ENCODE measurements at places on chromosomes 11 and 22. TPM values are rescaled to one million over a fixed set of nuclear protein-coding genes. Genes with fewer than 3 reads are reported as not detected.

PTGDR2 gene
- total RNA-seq = 1.4 TPM

DNA sequence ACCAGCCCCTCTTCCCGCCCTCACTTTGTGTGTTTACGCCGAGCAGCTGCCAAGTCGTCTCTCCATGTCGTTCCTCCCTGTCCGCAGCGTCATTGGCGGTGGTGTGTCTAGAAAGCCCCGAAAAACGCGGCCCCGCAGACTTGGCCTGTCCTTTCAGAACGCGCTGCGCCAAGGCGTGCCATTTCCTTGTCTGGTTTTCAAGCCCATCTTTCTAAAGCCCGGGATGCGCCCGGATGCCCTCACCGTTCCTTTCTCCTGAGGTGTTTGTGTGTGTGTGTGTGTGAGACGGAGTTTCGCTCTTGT, 557 bp downstream of the MOV10L1 start:
- H3K4me3 ChIP-seq = no peak overlapping the region
- H3K36me3 ChIP-seq = peaks cover 7% of the 10 kb centered on the region
- peaks cover 2% of the 10 kb centered on the region for H3K4me1 ChIP-seq
- H3K27ac ChIP-seq = no peak overlapping the region
- DNase-seq = no peak

GRCh38 chr11:74072286-74072685, 63.4 kb upstream of the UCP3 start:
- H3K4me3 ChIP-seq = no peak overlapping the region
- no peak overlapping the region for H3K27ac ChIP-seq
- H3K4me1 ChIP-seq = no peaks in the 10 kb centered on the region
- H3K36me3 ChIP-seq = peaks cover 54% of the 10 kb centered on the region
- no peaks in the 10 kb centered on the region for H3K27me3 ChIP-seq
- no peak for DNase-seq

KCNK4 gene
- total RNA-seq = not detected

DNA sequence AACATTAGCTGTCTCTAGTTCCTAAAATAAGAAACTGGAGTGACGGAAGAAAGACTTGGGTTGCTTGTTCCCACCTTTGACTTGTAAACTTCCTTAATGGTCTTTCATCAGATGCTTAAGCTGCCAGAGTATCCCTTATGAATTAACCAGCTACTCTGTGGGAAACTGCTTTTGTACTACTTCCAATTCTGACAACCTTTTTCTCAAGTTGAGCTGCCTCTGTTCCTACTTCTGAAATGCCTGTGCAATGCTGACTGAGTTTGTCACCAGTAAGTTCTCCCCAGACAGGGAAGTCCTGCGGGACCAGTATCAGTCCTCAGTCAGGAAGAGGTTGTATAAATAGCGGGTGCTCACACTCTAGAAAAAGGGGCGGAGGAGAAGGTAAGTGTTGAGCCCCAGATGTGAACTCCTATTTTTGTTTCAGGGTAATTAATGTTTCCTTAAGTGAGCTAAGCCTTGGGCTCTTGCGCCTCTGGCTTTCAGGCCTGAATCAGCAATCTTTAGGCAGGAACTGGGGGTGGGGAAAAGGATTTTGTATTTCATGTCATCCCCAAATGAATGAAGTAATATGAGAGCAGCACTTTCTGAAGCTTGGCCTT, 67.2 kb downstream of the CECR2 start:
- H3K4me3 ChIP-seq = no peak overlapping the region
- no peak overlapping the region for H3K27ac ChIP-seq
- no peaks in the 10 kb centered on the region for H3K4me1 ChIP-seq
- DNase-seq = no peak
- H3K36me3 ChIP-seq = no peaks in the 10 kb centered on the region

TPBGL gene
- total RNA-seq = not detected

DNA sequence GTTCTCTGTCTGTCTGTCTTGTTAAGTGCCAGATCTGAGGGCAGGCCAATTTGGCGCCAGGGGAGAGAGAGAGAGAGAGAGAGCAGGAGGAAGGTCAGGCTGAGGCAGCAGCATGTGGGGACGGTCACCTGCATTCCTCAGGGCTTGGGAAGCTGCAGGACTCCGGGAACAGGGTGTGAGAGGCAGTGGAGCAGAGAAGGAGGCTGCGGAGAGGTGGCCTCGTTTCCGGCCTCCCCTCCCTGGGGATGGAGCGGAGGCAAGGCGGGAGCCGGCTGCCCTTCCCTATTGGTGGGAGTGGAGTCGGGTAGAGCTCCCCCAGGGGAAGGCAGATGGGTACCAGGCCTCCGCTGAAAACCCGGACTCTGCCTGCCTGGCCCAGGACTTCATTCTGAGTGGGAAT, 9.7 kb downstream of the CLMP start:
- H3K4me1 ChIP-seq = peaks cover 5% of the 10 kb centered on the region
- no peaks in the 10 kb centered on the region for H3K36me3 ChIP-seq
- peaks cover 53% of the 10 kb centered on the region for H3K27me3 ChIP-seq
- no peak overlapping the region for H3K4me3 ChIP-seq
- H3K27ac ChIP-seq = no peak overlapping the region

GRCh38 chr22:40056154-40056553, 61.4 kb downstream of the FAM83F start:
- H3K36me3 ChIP-seq = peaks cover 20% of the 10 kb centered on the region
- peak overlapping the region; percentile 96 for H3K27ac ChIP-seq
- no peak for DNase-seq
- H3K27me3 ChIP-seq = no peaks in the 10 kb centered on the region
- peak overlapping the region; percentile 62 for H3K4me3 ChIP-seq

DNA sequence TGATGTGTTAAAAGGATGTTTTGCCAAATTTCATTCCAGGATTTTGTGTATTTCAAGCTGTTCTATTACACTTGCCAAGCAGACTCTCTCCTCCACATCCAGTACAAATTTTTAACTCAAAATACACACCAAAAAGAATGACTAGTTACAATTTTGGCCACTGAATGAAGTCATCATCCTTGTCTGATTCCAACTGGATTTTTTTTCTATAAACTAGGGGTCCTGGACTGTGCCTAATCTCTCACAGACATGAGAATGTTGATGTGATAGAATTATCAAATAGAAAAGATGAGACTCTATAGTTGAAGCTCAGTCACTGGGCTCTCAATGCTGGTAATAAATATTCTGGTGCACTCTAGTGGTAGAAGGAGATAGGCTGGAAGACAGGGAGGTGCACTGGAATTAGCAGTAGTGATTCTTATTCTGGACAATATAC, 85.8 kb downstream of the FANCF start:
- no peaks in the 10 kb centered on the region for H3K4me1 ChIP-seq
- H3K36me3 ChIP-seq = no peaks in the 10 kb centered on the region
- H3K4me3 ChIP-seq = no peak overlapping the region
- H3K27ac ChIP-seq = no peak overlapping the region
- H3K27me3 ChIP-seq = peaks cover 4% of the 10 kb centered on the region

ADAMTS8 gene
- total RNA-seq = not detected

- no peaks in the 10 kb centered on the region for H3K27me3 ChIP-seq
- H3K4me3 ChIP-seq = no peak overlapping the region
- DNase-seq = no peak
- H3K27ac ChIP-seq = no peak overlapping the region
Observed at GRCh38 chr11:123545726-123546270, 108.6 kb downstream of the SCN3B start.

GRCh38 chr11:13054278-13054677, 45.2 kb downstream of the RASSF10 start:
- H3K27me3 ChIP-seq = peaks cover 16% of the 10 kb centered on the region
- H3K4me1 ChIP-seq = peaks cover 7% of the 10 kb centered on the region
- no peak overlapping the region for H3K27ac ChIP-seq
- H3K4me3 ChIP-seq = no peak overlapping the region
- no peak for DNase-seq
- no peaks in the 10 kb centered on the region for H3K36me3 ChIP-seq

DNA sequence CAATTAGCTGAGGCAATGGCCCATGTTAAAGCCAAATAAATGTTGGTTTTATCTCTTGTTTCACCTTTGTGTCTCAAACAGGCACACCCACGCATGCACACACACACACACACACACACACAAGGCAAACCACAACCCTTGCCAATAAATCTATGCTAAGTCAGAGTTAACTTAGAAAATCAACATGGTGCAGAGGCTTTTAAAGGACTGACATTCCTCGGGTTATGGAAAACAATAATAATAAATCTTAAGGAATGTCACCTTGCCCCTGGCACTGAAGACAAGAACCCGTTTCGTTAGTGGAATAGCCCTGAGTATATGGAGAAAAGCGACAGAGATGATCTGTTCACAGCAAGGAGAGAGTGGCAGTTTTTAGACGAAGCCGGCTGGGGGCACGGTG, 326.3 kb downstream of the NTM start:
- DNase-seq = no peak
- no peak overlapping the region for H3K4me3 ChIP-seq
- H3K27me3 ChIP-seq = peaks cover 6% of the 10 kb centered on the region
- no peaks in the 10 kb centered on the region for H3K36me3 ChIP-seq

- no peak for DNase-seq
- H3K27ac ChIP-seq = no peak overlapping the region
- no peak overlapping the region for H3K4me3 ChIP-seq
- H3K4me1 ChIP-seq = peaks cover 4% of the 10 kb centered on the region
- no peaks in the 10 kb centered on the region for H3K36me3 ChIP-seq
Observed at GRCh38 chr11:5239046-5239445, 4.8 kb upstream of the HBD start.

DNA sequence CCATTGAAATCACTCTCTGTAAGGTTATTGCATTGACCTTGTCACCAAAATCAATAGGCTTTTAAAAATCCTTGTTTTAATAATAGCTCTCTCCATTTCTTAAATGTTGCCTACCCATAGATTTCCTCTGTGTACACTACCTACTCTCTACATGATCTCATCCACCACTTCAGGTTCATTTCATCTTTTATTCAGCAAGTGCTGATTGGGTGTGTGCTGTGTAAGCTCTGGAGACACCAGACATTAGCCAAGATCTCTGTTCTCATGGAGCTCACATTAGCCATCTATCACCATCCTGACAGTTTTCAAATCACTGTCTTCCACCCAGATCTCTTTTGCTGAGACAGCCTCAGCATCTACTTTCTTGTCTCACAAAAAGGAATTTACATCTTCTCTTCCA, 4.4 kb upstream of the MS4A10 start:
- DNase-seq = no peak
- H3K4me3 ChIP-seq = no peak overlapping the region
- no peak overlapping the region for H3K27ac ChIP-seq

GRCh38 chr11:38123673-38124072, 1525.6 kb upstream of the RAG2 start:
- H3K27ac ChIP-seq = no peak overlapping the region
- no peaks in the 10 kb centered on the region for H3K36me3 ChIP-seq
- no peak for DNase-seq
- H3K4me3 ChIP-seq = no peak overlapping the region
- H3K27me3 ChIP-seq = no peaks in the 10 kb centered on the region

DNA sequence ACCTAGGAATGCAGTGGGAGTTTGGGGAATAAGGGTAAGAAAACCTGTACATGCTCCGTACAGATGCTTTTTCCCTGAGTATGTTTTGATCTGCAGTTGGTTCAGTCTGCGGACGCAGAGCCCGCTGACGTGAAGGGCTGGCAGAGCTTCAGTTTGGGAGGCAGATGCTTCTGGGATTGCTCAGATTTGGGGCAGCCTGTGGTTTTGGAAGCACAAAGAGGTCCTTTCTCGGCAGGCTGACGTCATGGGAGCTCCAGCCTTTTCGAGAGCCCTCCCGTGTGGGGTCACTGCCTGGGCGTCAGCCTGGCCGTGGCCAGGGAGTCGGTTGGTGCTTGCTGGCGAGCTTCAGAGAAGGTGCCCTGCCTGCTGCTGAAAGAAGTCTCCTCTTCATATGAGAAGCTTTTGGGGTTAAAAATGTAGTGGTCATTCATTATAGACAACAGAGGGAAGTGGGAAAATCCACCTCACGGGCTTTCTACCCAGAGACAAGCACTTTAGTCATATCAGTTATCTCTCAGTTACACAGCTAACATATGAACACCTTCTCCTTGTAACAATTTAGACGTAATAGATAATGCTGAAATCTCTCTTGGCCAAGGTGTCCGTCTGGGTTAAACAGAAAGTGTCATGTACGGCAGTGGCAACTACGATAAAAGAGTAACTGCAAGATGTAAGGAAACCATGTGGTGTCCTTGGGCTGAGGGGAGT, 26.8 kb downstream of the TPCN2 start:
- H3K36me3 ChIP-seq = peaks cover 3% of the 10 kb centered on the region
- no peak overlapping the region for H3K4me3 ChIP-seq
- DNase-seq = no peak

DNA sequence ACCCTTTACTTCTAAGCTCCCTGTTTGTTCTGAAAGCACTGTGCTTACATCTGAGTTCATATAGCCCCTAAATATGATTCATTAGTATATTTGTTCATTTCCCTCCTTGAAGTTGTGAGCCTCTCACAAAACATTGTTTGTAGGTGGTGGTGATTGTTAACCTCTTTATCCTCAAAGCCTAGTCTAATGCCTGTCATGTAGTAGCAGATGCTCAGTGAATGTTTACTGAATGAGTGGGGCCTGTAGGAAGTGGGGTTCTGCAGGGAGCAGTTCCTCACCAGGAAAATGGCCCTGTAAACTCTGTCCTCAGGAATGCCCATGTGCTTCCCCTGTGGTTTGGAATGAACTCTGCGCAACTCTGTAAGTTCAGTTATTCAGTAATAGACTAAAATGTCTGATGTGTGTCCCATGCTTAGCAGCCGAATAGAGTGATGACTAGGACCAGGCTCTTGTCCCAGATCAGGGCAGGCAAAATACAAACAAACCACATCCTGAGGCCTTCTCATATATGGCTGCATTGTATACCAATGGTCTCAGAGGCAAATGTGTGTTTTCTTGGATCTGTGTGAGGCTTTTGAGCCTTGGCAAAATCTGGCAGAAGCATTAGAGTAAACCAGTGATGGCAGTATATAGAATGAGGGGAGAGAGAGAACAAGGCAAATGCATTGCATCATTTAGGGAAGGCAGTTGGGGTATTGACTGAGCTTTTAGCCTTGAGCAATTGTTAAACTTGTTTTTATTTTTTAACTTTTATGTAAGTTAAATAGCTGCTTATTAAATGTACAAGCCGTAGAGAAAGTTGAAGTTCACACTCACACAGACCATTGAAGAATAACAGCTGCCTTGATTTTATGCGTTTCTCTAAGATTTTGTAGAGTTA, 91.4 kb upstream of the BIRC3 start:
- H3K27ac ChIP-seq = no peak overlapping the region
- H3K36me3 ChIP-seq = no peaks in the 10 kb centered on the region
- peaks cover 6% of the 10 kb centered on the region for H3K27me3 ChIP-seq
- H3K4me1 ChIP-seq = no peaks in the 10 kb centered on the region

GRCh38 chr22:45190202-45190872, 26.6 kb downstream of the NUP50 start:
- no peaks in the 10 kb centered on the region for H3K27me3 ChIP-seq
- peaks cover 7% of the 10 kb centered on the region for H3K4me1 ChIP-seq

BATF2 gene
- 0.10 TPM for total RNA-seq

GRCh38 chr22:38309614-38310517, 7.4 kb downstream of the CSNK1E start:
- H3K36me3 ChIP-seq = peaks cover 6% of the 10 kb centered on the region
- no peaks in the 10 kb centered on the region for H3K27me3 ChIP-seq
- no peak overlapping the region for H3K4me3 ChIP-seq
- no peak overlapping the region for H3K27ac ChIP-seq
- H3K4me1 ChIP-seq = peaks cover 62% of the 10 kb centered on the region

- no peak overlapping the region for H3K4me3 ChIP-seq
- no peak overlapping the region for H3K27ac ChIP-seq
- H3K27me3 ChIP-seq = peaks cover 12% of the 10 kb centered on the region
- no peak for DNase-seq
- no peaks in the 10 kb centered on the region for H3K36me3 ChIP-seq
Observed at GRCh38 chr22:21098099-21098671, 52.4 kb downstream of the LRRC74B start.

OR4D5 gene
- total RNA-seq = not detected

Data from activated CD4-positive, alpha-beta T cell treated with anti-CD3 and anti-CD28 coated beads, Interleukin-2, amount 10 ng/mL, durations not matched to agents 7 days and 5 days (primary cell).